Karpas-422 (cell line): ENCODE measurements at places on chromosomes 11 and 22. TPM values are rescaled to one million over a fixed set of nuclear protein-coding genes. Genes with fewer than 3 reads are reported as not detected.

- H3K36me3 ChIP-seq = no peaks in the 10 kb centered on the region
- H3K27me3 ChIP-seq = no peaks in the 10 kb centered on the region
- H3K27ac ChIP-seq = no peak overlapping the region
- H3K4me3 ChIP-seq = no peak overlapping the region
- H3K4me1 ChIP-seq = peaks cover 3% of the 10 kb centered on the region; the same call in 1 of the 2 replicates
- DNase-seq = no peak
Observed at GRCh38 chr22:38524429-38524828, 18.3 kb upstream of the DDX17 start.

Gene GAL
- not detected in 2 replicates for total RNA-seq

DNA sequence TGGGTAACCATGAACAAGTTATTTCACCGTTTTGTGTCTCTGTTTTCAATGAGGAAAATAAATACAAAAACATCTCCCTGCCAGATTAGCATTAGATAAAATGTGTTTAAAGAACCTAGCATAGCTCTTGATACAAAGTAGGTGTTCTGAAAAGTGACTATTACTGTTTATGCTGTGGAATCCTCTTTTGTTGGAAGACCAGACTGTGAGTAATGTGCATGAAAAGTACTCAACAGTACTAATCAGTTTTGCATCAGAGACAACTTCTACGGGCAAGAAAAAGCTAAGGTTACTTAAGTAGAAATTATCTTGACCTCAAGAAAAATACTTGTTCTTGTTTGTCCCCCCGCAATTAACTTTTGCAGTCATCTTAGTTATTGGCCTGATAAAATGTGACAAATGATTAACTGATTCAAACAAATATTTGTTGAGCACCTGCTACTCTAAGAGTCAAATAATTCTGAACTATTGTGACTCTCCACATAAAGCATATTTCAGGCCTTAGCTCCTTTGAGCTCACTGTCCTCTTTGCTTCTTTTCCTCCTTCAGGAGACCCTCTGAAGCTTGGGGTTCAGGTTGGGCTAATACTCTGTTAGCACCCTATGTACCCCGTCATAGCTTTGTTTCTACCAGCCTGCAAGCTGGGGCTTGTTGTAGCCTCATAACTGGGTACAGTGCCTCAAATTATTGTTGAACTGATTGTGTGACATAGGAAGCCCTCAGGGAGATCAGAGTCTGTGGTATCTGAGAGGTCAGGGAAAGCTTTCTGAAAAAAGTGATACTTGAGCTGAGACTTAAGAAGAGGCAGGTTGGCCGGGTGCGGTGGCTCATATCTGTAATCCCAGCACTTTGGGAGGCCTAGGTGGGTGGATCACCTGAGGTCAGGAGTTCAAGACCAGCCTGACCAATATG, 24.5 kb downstream of the DIXDC1 start:
- no peak for DNase-seq
- H3K27ac ChIP-seq = no peak overlapping the region
- H3K4me3 ChIP-seq = no peak overlapping the region
- H3K36me3 ChIP-seq = no peaks in the 10 kb centered on the region

DNA sequence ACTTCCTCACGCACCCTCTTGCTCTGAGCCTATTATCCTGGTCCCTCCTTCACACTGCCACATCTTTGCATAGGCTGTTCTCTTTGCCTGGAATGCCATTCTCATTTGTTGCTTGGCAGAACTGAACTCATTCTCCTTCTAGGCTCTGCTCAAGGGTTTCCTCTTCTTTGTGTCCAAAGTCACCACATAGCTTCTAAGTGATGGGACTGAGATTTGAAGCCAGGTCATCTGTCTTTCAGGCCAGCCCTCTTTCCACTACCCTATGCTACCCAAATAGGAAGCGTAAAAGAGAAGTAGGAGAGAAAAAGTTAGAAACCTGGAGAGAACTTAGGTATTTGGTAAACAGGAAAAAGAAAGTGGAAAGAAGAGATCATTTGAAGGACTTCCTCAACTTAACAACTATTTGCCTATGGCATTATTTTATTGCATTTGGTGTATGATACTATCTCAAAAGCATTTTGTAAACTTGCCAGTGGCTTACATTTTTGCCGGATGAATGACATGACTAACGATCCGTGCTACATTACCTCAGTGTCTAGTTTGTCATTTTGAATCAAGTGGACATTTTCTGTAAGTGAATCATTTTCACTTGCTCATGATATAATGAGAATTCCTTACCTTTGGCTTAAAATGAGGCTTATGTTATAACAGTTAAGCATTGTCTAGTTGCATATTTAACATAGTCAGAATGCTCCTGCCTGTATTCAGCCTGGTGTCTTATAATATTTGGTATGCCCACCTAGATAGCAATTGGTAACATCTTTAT, 18.5 kb downstream of the NF2 start:
- no peaks in the 10 kb centered on the region for H3K36me3 ChIP-seq
- 0 out of 2 replicates have a peak, but pooled peaks cover 6% of the 10 kb centered on the region for H3K4me1 ChIP-seq
- H3K27me3 ChIP-seq = no peaks in the 10 kb centered on the region
- H3K4me3 ChIP-seq = no peak overlapping the region
